ENCODE measurements at places on chromosomes 2 and 18.

- no peak for DNase-seq
Measured at GRCh38 chr2:226121046-226121738, 678.4 kb downstream of the IRS1 start.

- no peak for DNase-seq
Measured at GRCh38 chr2:14907014-14907612, 274.6 kb downstream of the LRATD1 start.

- no peak for DNase-seq
Measured at GRCh38 chr2:229492034-229492433, 220.9 kb upstream of the PID1 start.

- DNase-seq: no peak
Measured at GRCh38 chr2:65658266-65658665, 225.9 kb upstream of the SPRED2 start.

GRCh38 chr2:136443661-136444060 is 321.7 kb upstream of the THSD7B start:
- no peak for DNase-seq

GRCh38 chr18:48811401-48811800 is 139.4 kb downstream of the SMAD7 start:
- no peak for DNase-seq

- no peak for DNase-seq
Measured at GRCh38 chr2:45860136-45861121, 209.0 kb downstream of the PRKCE start.

- no peak for DNase-seq
Measured at GRCh38 chr2:154700136-154700535, 1.6 kb downstream of the KCNJ3 start.

- no peak for DNase-seq
Measured at GRCh38 chr2:30275256-30275655, 43.9 kb downstream of the LBH start.

DNA sequence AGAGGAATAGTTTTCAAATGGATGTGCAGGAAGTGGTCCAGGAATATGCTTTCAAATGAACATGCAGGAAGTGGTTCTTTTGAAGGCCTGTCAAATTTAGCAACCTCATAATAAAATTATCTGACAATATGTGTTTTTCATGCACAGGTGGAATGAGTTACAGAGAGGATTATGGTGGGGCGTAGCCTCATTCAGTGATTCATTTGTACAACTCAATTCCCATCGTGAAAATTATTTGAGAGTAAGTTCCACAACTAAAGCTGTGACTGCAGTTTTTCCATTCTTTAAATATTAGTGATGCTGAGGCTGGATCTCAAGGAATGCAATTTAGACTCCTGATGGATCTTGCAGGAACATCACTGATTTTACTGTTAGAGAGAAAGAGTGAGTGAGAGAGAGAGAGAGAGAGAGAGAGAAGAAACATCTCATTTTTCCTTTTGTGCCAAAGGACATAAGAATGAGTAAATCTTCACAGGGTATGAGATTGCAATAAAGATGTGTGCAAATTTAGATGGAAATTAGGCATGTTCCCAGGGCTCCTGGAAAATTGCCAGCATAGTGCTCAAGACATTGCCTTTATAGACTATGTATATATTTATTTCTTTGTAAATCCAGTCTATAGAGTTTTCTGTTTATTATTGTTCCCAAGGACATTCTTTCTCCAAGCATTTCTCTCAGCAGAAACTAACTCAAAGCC is 394.9 kb upstream of the ZEB2 start:
- peak; percentile 53 for DNase-seq

DNA sequence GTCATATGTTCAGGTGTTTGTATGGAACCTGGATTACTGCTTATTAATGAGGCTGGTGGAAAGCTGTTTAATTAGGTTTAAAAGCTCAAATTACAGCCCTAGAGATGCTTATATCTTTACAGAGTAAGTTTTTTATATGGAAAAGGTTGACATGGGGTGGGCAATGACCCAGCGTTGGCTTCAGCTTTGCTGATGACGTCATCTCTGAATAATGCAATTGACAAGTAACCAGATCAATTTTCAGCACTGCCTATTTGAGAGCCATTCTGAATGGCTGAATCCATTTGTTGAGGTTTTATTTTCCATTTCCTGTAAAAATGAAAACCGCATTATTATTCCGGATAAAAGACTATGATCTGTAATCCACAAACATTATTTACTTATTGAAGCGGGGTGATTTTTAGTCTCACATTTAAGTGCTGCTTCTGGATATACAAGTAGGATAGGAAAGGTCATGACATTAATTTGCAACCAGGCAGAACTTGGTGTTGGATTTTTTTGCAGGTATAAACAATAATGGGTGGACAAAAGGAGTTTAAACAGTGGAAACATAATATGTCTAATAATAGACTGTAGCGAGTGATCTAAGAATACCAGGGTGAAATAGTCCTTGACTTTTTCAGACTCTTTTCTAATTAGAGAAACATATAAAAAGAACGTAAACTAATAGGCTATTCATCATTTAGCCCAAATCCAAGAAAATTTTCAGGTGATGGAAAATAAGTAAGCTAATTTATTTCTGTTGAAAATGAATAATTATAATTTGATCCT is 2.7 kb downstream of the PPP1R1C start:
- no peak for DNase-seq

- no peak for DNase-seq
Measured at GRCh38 chr2:86646865-86647264, 23.2 kb upstream of the RNF103 start.

DNA sequence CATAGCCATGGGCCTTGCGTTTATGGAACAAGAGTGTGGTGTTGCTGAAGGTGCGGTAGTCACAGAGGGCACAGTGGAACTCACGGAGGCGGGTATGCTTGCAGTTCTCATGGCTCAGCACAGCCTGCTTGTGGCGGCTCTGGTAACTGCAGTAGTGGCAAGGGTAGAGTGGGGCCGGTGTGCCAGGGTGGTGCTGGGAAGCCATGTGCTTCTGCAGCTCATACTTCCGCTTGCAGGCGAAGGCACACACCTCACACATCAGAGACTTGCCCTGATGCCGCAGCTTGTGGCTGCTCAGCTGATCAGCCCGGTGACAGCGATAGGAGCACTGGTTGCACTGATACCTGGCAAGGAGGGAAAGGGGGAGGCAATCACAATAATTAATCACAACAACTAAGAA is 14.7 kb downstream of the ZNF142 start:
- DNase-seq: no peak

GRCh38 chr2:17416884-17417391 is 101.3 kb downstream of the RAD51AP2 start:
- peak; percentile 85 for DNase-seq

DNA sequence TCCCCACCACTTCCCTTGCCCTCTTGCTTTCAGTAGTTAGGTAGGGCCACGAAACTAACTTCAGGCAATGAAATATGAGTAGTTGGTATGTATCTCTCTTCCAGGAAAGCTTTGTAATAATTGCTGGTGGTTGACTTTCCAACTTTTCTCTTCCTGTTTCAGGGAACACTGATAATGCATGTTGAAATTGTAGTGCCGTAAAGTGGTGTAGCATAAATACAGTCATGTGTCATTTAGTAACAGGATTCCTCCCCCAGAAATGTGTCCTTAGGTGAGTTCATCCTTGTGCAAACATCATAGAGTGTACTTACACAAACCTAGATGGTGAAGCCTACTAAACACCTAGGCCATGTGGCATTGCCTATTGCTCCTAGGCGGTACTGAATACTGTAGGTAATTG is 429.2 kb downstream of the PID1 start:
- no peak for DNase-seq

DNA sequence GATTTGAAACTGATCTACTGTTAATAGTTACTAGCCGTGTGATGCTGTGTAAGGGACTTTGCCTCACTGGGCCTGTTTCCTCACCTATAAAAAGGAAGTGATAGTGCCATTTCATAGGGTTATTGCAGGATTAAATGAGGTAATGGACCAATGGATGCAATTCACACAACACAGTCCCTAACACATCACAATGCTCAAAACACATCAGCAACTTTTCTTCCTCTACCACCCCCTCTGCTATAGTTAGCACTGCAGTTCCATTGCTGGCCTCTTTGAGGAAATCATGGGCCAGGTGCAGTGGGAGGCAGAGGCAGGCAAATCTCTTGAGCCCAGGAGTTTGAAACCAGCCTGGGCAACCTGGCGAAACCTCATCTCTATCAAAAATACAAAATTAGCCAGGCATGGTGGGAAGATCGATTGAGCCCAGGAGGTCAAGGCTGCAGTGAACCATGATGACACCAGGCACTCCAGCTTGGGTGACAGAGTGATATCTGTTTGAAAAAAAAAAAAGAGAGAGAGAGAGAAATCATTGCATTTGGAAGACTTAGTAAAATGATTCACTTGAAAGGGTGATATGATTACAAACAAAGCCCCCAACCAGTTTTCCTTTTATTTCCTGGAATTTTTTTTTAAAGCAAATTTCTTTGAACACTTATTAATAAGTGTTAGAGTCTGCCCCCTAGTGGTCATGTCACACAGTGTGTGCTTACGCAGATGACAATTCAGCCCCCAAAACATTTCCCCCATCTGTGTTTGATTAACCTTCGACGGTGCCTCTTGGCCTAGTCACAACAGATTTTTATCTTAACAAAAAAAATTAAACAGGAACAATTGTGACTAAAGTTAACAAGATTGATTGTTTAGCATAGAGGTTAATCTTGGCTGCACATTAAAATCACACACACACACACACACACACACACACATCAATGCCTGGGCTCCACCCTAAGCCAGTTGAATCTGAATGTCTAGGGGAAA is 88.6 kb upstream of the BCL11A start:
- DNase-seq: no peak

DNA sequence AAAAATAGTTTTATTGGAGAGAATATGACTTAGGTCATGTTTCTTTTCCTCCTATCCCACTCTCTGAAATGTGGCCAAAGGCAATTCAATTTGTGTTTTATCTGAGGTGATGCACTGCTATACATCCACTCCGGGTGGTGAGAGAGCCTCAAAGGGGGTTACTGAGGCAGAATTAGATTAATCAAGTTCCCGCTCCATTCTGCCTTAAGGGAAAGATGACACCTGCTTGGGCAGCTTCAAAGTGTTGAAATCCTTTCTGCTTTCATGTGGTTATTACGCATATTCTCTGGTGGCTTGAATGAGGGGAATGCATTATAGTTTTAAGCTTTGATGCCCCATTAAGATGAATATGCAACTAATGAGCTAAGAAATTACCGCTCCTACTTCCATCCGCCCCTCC is 213.0 kb upstream of the TMEFF2 start:
- DNase-seq: no peak

DNA sequence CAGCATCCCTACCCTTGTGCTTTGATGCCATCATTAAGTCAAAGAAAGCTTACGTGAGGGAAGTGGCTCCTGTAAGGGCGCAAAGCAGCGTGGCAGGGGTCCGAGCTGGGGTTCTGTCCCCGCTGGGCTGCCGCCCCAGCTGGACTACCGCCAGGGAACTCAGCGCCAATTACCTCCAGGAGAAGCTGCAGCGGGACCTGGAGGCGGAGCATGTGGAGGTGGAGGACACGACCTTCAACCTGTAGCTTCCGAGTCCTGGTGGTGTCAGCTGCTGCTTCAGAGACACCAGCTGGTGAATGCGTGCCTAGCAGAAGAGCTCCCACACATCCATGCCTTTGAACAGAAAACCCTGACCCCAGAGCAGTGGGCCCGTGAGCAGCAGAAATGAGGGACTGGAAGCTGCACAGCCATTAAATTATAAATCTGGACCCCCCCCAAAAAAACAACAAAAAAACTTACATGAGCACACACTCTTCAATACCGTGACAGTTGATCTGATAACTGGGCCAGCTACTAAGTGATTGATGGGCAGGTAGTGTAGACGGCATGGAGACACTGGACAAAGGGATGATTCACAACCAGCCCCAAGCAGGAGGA is 20.1 kb upstream of the YES1 start:
- no peak for DNase-seq

GRCh38 chr18:48991319-48991660 is 40.5 kb upstream of the SMAD7 start:
- DNase-seq: no peak

- no peak for DNase-seq
Measured at GRCh38 chr2:223856021-223856420, 18.6 kb upstream of the AP1S3 start.

DNA sequence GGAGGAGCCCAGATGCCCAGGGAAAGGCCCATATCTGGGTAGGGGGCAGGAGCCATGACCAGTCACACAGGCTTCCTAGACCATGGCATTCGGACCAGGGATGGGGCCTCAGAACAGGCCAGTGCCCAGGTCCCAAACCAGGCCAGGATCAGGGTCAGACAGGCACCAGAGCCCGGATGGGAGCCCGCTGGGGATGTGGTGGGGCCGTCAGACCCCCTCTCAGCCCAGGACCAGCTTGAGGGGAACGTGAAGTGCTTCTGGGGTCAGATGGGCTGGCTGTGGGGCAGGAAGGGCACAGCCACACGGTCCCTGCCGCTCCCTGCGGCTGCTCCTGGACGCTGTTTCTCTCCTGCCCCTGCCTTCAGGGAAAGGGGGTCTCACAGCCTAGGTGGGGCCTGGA is 39.1 kb downstream of the SNED1 start:
- DNase-seq: no peak

- DNase-seq: peak; percentile 49
Measured at GRCh38 chr18:76943542-76944339, 121.4 kb downstream of the ZNF236 start.

- DNase-seq: no peak
Measured at GRCh38 chr2:161983331-161983651, 90.7 kb downstream of the DPP4 start.

GRCh38 chr2:221402072-221402471 is 170.0 kb downstream of the EPHA4 start:
- DNase-seq: peak; percentile 29

GRCh38 chr2:98448441-98449145 is 3.9 kb downstream of the INPP4A start:
- no peak for DNase-seq

DNA sequence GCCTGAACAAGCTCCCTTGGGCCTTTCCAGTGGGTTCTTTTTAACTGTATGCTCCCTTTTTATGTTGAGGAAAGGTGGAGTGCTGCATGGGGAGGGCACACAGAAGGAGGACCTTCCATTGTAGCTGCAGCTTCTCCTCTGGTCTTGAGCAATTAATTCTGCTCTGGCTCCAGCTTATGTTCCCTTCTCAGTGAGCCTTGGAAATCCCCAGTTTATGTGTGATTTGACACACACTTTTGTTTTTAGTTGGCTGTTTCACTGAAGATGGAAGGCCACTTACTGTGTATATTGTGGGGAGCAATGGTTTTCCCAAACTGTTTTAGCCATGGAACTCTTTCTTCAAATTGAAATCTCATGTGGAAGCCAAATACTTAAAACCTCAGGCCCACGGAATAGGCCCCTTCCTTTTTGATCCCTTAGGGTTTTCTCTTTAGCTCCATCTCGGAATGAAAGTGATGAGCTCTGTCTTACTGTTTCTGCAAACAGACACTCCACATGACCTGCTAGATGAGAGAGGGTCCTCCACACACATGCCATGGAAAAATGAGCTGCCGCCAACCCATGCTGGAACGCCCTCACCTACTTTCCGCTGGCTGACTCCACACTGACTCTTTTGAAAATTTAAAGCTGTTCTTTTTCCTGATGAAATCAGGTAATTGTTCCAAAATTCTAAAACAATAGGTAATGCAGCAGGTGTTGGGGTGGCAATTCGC is 280.9 kb upstream of the SIX2 start:
- DNase-seq: no peak

All from AG04449 (cell line).